Neural crest cell (in vitro differentiated cells): ENCODE measurements at places on chromosomes 5 and 9. TPM values are rescaled to one million over a fixed set of nuclear protein-coding genes. Genes with fewer than 3 reads are reported as not detected.

STK32A gene
- 0.28 and 0.61 TPM in 2 replicates for total RNA-seq

ANGPTL2 gene
- total RNA-seq, result 17.9 and 19.2 TPM in 2 replicates

FAF2 gene
- total RNA-seq, result 49.3 and 50.3 TPM in 2 replicates

BTNL3 gene
- not detected in 2 replicates for total RNA-seq

FSTL4 gene
- total RNA-seq, result 1.6 and 2.0 TPM in 2 replicates

OLFML2A gene
- total RNA-seq, result 0.09 and 0.14 TPM in 2 replicates

PPIC gene
- 0.93 and 1.7 TPM in 2 replicates for total RNA-seq
